ENCODE measurements at places on chromosomes 5 and 9. TPM values are rescaled to one million over a fixed set of nuclear protein-coding genes. Genes with fewer than 3 reads are reported as not detected.
A peak's percentile ranks its signal among the peaks of the same experiment; 100 is the strongest.

- peaks cover 21% of the 10 kb centered on the region for H3K4me1 ChIP-seq
- no peak overlapping the region for H3K27ac ChIP-seq
Observed at GRCh38 chr9:126647585-126648411, 34.1 kb downstream of the LMX1B start.

DNA sequence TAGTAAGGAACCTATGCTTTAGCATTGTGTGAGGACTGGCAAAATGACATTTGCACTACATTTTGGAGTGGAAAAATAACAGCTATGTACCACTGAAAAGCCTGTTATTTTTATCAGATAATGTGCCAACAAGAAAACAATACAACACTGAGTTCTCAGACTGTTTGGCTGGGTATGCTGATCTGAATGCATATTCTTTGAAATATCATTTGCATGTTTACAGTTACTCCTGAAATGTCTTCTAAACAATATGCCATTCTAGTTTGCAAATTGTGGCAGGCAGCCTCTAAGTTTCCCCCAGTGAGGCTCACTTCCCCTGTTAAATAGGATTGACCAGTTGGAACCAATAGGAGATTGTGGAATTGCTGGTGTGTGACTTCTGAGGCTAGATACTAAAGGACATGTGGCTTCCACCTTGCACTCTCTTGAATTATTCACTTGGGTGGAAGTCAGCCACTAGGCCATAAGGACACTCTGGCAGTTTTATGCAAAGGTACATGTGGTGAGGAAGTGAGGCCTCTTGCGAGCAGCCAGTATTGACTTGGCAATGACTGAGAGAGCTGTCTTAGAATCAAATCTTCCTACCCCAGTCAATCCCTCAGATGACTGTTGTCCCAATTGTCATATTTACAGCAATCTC lies 250.4 kb upstream of the PCSK5 start:
- H3K27ac ChIP-seq = no peak overlapping the region
- H3K36me3 ChIP-seq = no peaks in the 10 kb centered on the region
- H3K4me3 ChIP-seq = no peak overlapping the region

DNA sequence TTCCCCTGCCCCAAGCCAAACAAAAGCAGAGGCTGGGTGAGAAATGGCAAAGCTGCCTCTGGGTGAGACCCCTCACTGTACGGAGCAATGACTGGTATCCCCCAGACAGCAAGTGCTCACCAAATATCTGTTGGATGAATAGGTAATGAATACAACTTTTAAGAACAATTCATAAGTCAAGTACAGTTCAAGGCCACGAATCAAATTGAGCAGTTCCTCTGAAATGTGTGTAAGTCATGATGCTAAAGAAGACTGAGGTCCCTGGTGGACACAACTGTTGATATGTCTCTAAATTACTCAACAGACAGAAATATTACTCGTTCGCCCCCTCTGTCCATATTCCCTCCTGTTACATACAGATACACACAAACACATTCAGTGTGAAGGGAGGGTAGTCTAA lies 160.7 kb downstream of the GLIS3 start:
- H3K4me3 ChIP-seq = no peak overlapping the region
- no peak overlapping the region for H3K27ac ChIP-seq
- no peaks in the 10 kb centered on the region for H3K36me3 ChIP-seq
- no peak for DNase-seq
- H3K27me3 ChIP-seq = no peaks in the 10 kb centered on the region

GRCh38 chr5:139272471-139273321 lies 20.8 kb upstream of the MATR3 start:
- no peak for DNase-seq
- peaks cover 3% of the 10 kb centered on the region for H3K36me3 ChIP-seq
- peak overlapping the region; percentile 90 for H3K4me3 ChIP-seq
- peaks cover 68% of the 10 kb centered on the region for H3K4me1 ChIP-seq
- H3K27me3 ChIP-seq = peaks cover 4% of the 10 kb centered on the region

GNE gene
- 24.6 TPM for total RNA-seq

FGD3 gene
- 4.1 TPM for total RNA-seq

Data from neural crest cell (in vitro differentiated cells).